Activated CD4-positive, alpha-beta T cell treated with anti-CD3 and anti-CD28 coated beads for 4 hours (primary cell): ENCODE measurements at places on chromosomes 4 and X.

DNA sequence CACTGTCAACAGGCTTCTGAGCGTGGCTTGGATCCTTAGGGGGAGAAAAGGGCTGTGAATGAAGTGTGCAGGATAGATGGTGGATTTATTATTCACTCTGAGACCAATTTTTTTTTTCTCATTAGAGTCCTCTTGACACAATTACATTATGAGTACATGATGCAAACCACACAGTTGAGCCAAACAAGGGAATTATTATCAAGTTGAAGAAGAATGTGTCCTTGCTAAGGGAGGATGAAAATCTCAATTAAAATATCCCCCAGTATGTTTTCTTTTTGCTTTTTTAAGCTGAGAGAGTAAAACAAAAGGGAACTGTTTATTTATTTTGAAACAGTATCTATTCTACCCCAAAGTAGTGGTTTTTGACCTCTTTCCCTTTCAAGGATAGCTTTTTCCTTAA, 40.4 kb downstream of the RPS3A start:
- no peak for DNase-seq

DNA sequence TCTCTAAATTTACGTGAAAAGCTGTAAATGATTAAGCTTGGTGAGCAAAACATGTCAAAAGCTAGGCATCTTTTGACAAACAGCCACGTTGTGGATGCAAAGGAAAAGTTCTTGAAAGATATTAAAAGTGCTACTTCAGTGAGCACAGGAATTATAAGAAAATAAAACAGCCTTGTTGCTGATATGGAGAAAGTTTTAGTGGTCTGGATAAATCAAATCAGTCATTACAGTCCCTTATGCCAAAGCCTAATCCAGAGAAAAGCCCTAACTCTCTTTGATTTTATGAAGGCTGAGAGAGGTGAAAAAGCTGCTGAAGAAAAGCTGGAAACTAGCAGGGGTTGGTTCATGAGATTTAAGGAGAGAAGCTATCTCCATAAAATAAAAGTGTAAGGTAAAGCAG, 487.2 kb downstream of the CCSER1 start:
- DNase-seq, result no peak

GRCh38 chrX:17792826-17793225, 55.5 kb downstream of the SCML1 start:
- DNase-seq, result no peak

GRCh38 chrX:17361620-17362019, 13.4 kb upstream of the NHS start:
- DNase-seq, result no peak

GRCh38 chrX:5780821-5781220, 447.8 kb downstream of the NLGN4X start:
- DNase-seq, result no peak

GRCh38 chr4:141210168-141210567, 10.5 kb upstream of the ZNF330 start:
- no peak for DNase-seq

DNA sequence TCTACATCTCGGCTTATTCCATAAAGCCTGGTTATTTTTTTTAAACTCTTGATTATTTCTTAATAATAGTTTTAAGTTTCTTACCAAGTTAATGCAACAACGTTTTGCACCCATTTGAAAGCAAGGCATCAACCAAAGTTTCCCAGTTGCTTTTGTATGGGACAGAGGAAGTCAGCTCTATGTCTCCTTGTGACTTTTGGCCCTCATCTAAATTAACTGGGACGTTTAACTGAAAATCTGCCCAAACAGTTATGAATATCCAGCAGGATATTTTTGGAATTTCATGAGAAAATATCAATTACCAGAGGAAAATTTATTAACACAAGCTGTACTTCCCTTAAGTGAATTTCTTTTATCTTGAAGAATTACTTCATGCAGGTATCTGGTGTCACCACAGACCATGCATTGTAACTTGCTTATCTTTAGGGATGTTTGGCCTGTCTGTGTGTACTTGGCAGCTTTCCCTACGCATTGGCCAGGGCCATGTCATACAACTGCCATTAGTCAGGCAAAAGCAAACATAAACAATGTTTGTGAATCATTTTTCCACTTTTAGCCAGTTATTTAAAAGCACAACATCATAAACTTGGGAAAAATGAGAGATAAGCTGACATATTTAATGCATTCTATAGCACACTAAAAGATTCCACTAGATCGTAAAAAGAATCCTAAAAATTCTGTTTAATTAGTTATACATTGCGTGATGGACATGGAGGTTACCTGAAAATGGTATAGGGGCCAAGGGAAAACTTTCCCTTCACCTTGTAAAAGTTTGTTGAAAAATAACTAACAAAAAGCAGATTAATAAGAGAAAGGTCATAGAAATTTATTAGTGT, 101.4 kb upstream of the PDE5A start:
- DNase-seq, result no peak

DNA sequence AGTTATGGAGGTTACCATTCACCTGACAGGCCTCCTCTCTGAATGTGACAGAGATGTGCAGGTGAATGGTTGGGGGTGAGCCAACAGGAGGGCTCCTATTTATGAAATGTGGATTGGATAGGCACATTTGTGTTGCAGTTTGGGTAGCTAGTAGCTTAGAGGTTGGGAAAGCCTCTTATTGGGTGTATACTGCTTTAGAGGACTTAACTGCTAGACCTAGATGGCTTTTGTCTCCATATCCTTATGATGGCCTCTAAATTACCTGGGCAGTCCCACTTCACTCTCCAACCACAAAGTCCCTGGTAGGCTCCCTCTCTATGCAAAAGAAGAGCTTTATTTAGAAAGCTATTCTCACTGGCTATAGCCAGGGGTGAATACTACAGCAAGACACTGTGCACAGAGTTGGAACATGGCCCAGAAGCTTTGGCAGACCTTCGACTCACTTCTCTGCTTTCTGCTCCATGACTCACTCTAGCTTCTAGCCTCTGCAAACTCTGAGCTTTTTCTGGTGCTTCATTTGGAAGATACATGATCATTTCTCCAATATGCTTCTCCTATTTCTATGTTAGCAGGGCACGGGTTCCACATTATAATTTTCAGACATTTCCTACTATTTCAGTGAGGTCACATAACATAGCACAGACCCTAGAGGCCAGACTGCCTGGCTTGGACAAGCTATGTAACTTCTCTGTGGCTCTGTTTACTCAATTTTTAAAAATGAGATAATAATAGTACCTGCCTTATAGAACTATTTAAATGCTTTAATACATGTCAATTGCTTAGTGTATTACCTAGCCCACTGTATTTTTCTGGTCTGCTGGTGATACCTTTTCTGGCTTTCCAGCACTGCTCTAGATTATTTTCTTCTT, 6.0 kb upstream of the VGLL1 start:
- no peak for DNase-seq

DNA sequence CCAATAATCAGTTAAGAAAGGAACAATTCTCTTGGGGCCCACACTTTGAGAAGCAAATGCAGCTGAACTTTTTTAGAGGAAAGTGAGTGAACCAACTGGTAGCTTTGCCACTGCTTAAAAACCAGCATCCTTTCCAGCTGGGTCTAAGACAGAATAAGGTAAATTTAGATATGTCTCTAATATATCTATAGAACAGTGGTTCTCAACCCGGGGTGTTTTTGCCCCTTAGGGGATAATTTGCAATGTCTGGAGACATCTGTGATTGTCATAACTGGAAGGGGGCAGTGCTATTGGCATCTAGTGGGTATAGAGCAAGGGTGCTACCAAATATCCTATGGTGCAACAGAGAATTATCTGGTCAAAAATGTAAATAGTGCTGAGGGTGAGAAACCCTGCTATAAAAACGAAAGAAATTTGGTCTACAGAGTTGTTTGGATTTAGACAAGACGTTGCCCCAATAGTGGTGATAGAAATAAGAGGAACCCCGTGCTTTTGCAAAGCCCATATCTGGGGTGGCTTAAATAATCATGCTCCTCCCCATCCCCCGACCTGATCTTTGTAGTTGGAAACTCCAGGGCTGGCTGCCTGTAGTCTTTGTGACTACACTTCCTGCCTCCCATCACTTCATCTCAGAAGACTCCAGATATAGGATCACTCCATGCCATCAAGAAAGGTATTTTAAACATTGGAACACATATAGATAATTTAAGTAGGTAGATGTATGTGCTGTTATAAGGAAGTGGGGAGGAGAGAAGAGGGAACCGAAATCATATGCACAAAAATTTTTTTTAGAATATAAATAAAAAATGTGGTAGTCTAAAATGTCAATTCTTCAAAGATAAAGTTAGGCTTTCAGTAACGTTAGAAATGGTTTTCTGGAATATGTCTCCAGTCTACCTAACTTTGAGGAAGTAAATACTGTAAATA, at the start of gene TLR7:
Gene TLR7 (plus strand): TSS at position 622 of the 927 bp plus-strand sequence. CDS start 507 bp downstream, outside the sequence.
- DNase-seq, result no peak

GRCh38 chrX:40452031-40452430, 128.7 kb upstream of the ATP6AP2 start:
- no peak for DNase-seq

- DNase-seq, result no peak
Observed at GRCh38 chr4:105154576-105154975, 7.9 kb downstream of the TET2 start.

- no peak for DNase-seq
Observed at GRCh38 chr4:59057804-59058203, 1947.6 kb upstream of the IGFBP7 start.

- no peak for DNase-seq
Observed at GRCh38 chrX:108313669-108314068, 124.6 kb downstream of the COL4A6 start.

GRCh38 chr4:190121759-190122158, 51.8 kb upstream of the DUX4 start:
- no peak for DNase-seq

- no peak for DNase-seq
Observed at GRCh38 chr4:125125276-125125675, 189.5 kb upstream of the FAT4 start.

DNA sequence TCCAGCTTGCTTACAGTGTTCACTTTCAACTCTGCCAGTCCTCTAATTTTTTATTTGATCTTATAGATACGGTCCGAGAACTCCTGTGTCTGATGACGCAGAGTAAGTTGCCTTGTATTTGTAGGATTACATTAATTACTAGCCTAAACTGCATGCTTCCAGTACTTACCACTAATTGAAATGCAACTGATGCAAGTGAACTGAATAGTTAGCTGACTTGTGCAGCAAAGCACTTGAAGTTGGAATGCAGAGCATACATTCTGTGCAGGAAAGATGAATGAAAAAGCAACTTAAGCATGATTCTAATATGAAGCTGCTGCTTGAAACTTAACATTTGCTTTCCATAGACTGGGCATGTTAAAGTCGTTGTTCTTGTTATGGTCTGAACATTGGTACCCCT, 100.9 kb downstream of the LIMCH1 start:
- DNase-seq, result no peak

DNA sequence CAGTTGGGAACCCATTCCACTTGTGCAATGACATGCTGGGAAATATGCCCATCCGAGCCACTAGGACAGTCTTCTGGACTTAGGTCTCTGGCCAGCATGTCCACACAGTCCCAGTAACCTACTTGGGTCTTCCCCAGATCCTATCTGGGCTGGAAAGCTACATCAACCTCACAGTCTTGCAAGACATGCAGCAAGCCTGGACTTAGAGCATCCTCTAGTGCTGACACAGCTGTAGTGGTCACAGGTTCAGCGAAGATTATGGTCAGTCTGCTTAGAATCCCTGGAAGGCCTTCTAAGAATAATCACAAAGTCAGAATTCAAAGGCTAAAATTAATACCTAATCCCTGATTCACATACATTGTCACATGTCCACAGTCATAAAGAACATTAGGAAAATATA, 842.7 kb downstream of the STPG2 start:
- DNase-seq, result no peak

- no peak for DNase-seq
Observed at GRCh38 chrX:11579636-11580600, 85.8 kb downstream of the ARHGAP6 start.

- DNase-seq, result no peak
Observed at GRCh38 chrX:16788477-16788876, 2.2 kb downstream of the TXLNG start.

- no peak for DNase-seq
Observed at GRCh38 chrX:102129473-102129872, 4.0 kb downstream of the TCEAL2 start.

DNA sequence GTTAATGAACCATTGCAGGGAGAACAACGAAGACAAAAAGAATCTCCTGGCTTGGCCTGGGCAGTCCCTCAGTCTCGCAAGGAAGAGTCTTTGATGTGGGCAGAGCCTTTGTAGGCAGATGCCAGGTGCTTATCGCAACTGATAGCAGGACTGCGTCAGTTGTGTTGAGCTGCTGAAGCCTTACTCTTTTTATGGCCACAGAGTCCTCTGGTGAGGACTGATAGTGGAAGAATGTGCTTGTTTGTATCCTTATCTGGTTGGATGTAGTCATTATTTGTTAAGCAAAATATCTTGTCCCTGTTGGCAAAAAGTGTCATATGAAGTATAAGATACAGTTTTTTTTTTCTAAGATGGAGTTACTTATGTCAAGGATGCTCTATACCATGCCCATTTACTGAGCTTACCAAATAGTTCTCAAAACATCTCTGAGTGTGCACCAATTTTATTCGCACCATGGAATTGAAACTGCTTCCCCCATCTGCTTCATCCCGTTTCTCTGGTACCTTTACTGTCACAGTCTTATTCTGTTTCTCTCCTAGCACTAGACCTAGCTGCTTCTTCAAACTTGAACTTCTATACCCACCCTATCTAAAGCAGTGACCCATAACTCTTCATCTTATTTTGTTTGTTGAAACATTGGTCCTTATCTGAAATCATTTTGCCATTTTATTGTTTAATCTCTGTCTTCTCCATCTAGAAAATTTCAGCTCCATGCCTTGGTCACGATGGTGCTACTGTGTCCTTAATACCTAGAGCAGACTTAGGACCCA, 47.0 kb upstream of the SPRY1 start:
- DNase-seq, result no peak

GRCh38 chr4:128123036-128123435, 61.9 kb downstream of the LARP1B start:
- DNase-seq, result no peak

DNA sequence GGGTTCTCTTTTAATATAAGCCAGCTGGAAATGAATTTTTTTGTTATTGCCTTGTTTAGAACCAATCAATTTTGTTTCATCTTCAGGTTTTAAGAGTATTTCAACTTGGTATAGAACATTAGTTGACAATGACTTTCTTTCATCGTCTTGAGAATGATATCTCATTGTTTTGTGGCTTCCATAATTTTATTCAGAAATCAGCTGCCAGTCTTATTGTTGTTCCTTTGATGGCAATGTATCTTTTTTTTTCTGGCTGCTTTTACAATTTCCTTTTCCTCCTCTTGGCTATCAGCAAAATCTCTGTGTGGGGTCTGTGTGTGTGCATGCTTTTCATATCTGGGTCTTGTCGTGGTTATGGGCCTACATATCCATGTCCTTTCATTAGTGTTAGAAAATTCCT, 1536.4 kb upstream of the TENM3 start:
- DNase-seq, result no peak

GRCh38 chrX:71111141-71111843, at the start of gene IL2RG:
Gene IL2RG (minus strand): TSS chrX:71111577. CDS start chrX:71111539, 38 bp downstream.
- DNase-seq, result peak; percentile 77

GRCh38 chrX:23838953-23839352, 56.0 kb downstream of the SAT1 start:
- no peak for DNase-seq

DNA sequence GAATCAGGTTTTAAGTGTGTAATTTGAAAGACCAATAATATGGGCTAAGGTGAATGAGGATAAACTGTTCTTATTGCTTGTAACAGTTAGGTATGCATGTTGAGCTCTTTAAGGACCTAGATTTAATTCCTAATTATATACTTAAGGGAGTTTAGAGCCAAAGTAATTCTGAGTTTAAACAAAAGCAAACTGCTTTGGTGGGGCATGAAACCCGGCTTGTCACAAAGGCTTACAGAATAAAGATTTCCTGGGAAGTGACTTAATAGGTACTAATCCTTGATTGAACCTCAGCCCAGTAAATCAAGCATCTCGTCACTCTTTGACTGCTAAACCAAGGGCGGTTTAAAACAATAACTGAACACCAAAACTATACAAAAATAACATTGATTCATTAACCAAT, 1324.2 kb downstream of the RPA4 start:
- DNase-seq, result no peak
